ENCODE measurements at places on chromosomes 16 and 17. TPM values are rescaled to one million over a fixed set of nuclear protein-coding genes. Genes with fewer than 3 reads are reported as not detected.

Gene ABCC6
- 0.94 TPM for total RNA-seq

Gene PFN1
- total RNA-seq = 108 TPM

Gene ARHGAP23
- total RNA-seq = 166 TPM

Gene NPIPA8
- total RNA-seq = 47.0 TPM

Gene DOC2A
- 87.0 TPM for total RNA-seq

Data from dorsolateral prefrontal cortex (tissue), 122 donors.